Fibroblast of skin of back (primary cell): ENCODE measurements at places on chromosomes 4 and X.

GRCh38 chr4:95638920-95639501, 90.2 kb upstream of the UNC5C start:
- DNase-seq: no peak

- DNase-seq: peak; percentile 3
Observed at GRCh38 chr4:96194993-96195392, 355.1 kb downstream of the PDHA2 start.

DNA sequence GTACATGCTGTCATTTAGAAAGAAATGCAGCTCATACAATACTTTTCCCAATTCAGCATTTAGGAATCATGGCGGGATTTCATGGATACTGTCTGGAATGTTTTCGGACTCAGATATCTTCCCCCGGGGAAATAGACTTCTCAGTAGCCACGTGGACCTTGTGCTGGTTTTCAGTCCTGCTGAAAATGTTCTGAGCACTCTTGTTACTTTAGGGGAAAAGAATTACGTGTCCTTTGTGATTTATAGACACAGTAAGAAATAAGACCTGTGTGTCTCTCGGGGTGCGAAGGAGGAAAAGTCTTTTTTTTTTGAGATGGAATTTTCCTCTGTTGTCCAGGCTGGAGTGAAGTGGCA, 3.8 kb downstream of the CD99 start:
- no peak for DNase-seq

- DNase-seq: peak; percentile 75
Observed at GRCh38 chrX:66728818-66729271, 90.0 kb upstream of the EDA2R start.
